ENCODE measurements at places on chromosomes 11 and 22.

DNA sequence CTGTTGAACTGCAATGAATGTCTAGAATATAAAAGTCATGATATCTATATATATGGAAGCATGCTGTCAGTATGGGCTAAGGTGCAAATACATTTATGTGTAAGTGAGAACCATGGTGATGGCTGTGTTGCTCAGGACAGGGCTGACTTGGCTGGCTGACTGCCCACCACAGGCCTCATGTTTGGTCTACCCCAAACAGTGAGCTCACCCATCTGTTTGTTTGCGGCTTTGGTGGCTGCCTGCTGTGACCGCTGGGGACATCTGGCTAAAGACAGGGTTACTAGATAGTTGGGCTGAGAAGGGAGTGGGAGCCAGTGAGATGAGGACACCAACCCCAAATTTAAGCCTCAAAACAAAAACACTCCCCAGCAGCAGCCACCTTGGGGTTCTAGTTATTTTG is 6.3 kb downstream of the CD44 start:
- no peak for DNase-seq

- no peak for DNase-seq
Measured at GRCh38 chr11:60274416-60274815, 6.0 kb upstream of the MS4A4A start.

DNA sequence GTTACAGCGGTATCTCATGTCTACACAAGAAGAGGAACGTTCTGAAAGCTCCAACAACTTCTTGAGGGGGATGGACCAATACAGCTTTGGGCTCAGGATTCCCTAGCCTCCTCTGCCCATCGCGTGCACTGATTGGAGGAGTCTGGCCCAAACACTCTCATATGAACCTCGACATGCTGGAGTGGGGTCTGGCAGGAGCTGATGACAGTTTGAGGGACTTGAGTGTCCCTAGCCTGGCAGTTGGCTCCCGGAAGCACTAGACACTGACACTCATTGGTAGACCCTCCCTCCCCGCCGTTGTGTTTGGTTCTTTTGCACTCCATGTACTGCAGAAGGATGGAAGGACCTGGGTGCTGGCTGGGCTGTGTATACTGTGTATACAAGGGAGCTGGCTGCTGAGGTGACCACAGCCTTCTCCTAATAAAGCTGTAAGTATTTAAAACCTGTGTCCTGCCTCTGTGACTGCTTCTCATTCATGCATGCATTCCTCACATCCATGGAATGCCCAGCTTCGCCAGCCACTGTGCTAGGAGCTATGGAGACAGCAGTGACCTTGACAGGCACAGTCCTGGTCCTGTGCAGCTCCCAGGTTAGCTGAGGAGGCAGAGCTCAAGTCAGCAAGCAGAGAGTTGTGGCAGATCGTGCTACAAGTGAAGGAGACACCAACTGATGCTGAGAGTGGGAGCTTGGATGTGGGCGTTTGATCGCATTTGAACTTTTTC is 27.9 kb downstream of the ADAMTS15 start:
- DNase-seq, result no peak

GRCh38 chr11:73942010-73942409 is 8.8 kb upstream of the DNAJB13 start:
- no peak for DNase-seq

GRCh38 chr22:35587447-35587870 is 29.7 kb downstream of the MB start:
- no peak for DNase-seq

DNA sequence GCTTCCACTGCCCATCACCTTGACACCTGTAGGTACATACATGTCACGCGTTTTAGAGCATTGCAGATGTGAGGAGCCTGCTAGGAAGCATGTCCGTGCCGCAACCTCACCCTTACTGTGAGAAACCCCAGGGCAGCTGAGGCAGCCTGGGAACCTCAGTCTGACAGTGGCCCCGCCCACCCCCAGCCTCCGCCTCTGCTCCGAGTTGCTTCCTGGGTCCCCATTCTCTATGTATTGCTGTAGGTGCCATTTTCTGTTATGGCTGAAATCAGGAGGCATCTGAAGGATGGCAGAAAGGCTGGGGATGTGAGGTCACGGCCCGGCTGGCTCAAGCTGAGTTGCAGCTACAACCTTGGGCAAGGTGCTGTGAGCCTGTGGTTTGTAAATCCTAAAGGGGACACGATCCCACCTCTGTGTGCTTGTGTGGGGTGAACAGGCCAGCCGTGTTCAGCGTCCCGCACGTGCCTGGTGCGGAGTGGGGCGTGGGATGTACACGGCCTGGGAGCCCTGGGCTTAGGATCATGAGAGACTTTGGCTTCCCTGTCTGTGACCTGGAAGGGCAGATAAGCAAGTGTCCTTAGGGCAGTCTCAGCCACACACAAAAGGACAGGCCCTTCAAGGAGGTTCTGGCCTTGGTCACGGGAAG is 102.7 kb downstream of the PHF21B start:
- DNase-seq, result no peak

GRCh38 chr11:63556404-63557013 is 6.7 kb downstream of the PLAAT2 start:
- no peak for DNase-seq

GRCh38 chr11:120877746-120878365 is 146.0 kb upstream of the TBCEL start:
- peak; percentile 33 for DNase-seq

GRCh38 chr11:64767344-64768299 is 7.8 kb upstream of the PYGM start:
- DNase-seq, result peak; percentile 90

- DNase-seq, result no peak
Measured at GRCh38 chr11:93267383-93267782, 63.2 kb upstream of the DEUP1 start.

- DNase-seq, result no peak
Measured at GRCh38 chr11:37929100-37929653, 1331.1 kb upstream of the RAG2 start.

DNA sequence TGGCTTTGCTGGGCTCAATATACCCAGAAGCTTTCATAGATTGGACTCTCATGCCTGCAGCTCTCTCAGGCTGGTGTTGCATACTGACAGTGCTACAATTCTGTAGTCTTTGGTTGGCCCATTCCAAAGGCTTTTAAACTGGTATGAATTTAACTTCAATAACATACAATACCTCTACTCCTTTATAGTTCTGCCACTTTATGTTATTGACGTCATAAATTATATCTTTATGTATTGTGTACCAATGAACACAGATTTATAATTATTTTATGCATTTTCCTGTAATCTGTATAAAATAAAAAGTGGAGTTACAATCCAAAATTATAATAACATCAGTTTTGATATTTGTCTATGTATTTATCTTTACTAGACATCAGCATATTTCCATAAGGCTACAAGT is 16.2 kb downstream of the PATE2 start:
- no peak for DNase-seq

DNA sequence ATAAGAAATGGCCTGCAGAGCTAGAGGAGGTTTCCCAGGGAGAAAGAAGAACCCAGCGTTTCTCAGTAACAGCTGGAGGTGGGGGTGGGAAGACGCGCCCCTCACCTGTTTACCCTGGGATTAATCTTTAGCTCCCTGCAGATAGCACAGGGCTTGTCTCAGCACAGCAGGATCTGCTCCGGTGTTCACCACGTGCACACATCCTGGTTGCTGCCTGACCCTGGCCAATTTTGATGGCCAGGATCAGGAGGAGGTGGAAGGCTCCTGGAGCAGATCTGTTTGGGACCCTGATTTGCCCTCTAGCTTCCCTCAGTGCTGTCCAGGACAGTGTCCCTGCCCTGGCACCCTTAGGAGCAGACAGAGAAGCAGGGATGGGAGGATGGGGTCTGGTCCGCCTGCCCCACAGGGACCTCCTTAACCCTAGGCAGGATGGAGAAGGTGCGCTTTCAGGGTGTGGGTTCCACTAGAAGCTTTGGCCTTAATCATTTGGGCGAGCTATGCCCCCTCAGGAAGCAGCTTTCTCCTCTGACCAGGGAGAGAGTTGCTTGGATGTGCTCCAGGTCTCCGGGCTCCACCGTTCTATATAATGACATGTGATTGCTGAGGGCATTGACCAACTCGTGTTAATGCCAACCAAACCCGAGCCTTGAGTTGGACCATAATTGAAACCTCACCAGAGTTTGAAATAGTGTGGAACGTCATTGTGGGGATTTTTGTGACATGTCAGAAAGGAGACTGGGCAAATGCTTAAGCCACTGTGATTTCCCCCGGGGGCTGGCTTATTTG is 19.3 kb downstream of the UPB1 start:
- no peak for DNase-seq

GRCh38 chr11:123760894-123761293 is 6.6 kb upstream of the OR6X1 start:
- no peak for DNase-seq

DNA sequence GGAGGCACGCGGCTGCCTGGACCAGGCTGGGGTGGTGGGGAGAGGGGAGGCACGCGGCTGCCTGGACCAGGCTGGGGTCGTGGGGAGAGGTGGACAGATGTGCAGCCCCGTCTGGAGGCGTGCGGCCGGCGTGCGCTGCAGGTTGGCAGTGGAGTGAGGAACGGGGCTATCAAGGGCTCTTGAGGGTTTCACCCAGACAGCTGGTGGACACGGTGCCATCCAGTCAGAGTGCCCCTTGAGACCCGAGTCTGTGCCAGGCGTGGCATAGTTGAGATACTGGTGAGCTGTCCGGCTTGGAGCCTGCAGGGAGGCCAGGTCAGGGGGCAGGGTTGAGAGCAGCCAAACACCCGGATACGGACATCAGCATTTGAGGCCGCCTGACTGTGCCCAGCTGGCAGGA is 1.5 kb upstream of the GRAMD4 start:
- no peak for DNase-seq

DNA sequence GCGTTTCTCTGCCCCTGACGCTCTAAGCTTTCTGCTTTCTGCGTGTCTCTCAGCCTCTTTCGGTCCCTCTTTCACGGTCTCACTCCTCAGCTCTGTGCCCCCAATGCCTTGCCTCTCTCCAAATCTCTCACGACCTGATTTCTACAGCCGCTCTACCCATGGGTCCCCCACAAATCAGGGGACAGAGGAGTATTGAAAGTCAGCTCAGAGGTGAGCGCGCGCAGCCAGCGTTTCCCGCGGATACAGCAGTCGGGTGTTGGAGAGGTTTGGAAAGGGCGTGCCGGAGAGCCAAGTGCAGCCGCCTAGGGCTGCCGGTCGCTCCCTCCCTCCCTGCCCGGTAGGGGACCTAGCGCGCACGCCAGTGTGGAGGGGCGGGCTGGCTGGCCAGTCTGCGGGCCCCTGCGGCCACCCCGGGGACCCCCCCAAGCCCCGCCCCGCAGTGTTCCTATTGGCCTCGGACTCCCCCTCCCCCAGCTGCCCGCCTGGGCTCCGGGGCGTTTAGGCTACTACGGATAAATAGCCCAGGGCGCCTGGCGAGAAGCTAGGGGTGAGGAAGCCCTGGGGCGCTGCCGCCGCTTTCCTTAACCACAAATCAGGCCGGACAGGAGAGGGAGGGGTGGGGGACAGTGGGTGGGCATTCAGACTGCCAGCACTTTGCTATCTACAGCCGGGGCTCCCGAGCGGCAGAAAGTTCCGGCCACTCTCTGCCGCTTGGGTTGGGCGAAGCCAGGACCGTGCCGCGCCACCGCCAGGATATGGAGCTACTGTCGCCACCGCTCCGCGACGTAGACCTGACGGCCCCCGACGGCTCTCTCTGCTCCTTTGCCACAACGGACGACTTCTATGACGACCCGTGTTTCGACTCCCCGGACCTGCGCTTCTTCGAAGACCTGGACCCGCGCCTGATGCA is at the start of gene MYOD1:
Gene MYOD1, plus strand, starts transcription at position 544 of the 910 bp plus-strand sequence. Its CDS starts 212 bp downstream, at position 756.
- DNase-seq, result peak; percentile 56

DNA sequence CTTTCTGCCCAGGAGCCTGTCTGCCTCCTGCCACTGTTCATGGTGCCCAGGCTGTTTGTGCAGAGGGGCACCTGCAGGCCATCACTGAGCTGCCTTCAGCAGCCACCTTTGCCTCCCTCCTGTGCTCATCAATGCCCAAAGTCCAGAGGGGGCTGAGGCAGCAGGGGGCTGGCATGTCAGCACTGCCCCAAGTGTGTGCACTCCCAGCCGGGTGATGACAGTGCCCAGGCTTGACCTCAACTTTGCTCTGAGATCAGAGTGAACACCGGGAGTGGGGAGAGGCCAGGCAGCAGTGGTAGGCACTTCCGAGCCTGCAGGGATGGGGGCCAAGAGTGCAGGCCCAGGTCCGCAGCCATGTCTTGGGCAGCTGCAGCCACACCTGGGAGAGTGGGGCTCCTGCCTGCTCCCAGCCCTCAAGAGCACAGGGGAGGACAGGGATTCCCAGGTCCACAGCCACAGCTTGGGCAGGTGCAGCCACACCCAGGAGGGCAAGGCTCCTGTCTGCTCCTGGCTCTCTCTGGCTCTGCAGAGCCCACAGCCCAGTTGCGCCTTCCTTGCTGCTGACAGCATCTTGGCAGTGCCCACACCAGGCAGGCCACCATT is 15.2 kb downstream of the SAA4 start:
- no peak for DNase-seq

- no peak for DNase-seq
Measured at GRCh38 chr22:21564411-21564810, 3.1 kb upstream of the UBE2L3 start.

DNA sequence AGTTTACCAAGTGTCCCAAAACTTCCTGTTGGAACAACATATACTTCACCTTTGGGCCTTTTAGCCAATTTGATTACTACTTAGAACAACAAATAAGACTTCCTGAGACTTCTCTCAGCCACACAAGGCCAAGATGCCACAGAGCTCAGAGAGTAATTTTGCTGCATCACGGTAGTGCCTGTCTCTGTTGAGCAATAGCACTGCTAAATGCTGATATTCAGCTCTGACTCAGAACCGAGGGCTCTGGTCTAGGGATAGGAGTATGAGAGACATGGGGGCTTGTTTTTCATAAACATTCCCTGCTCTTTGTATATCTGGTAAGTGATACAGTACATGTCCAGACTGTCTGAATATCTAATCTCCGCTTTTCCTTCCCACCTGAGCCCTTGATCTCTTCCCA is 260.4 kb upstream of the ARHGAP20 start:
- DNase-seq, result no peak

GRCh38 chr11:76808996-76809395 is 25.8 kb downstream of the TSKU start:
- no peak for DNase-seq

- DNase-seq, result no peak
Measured at GRCh38 chr11:113623114-113623513, 83.0 kb downstream of the TMPRSS5 start.

- no peak for DNase-seq
Measured at GRCh38 chr11:33884601-33885000, 7.3 kb downstream of the LMO2 start.

DNA sequence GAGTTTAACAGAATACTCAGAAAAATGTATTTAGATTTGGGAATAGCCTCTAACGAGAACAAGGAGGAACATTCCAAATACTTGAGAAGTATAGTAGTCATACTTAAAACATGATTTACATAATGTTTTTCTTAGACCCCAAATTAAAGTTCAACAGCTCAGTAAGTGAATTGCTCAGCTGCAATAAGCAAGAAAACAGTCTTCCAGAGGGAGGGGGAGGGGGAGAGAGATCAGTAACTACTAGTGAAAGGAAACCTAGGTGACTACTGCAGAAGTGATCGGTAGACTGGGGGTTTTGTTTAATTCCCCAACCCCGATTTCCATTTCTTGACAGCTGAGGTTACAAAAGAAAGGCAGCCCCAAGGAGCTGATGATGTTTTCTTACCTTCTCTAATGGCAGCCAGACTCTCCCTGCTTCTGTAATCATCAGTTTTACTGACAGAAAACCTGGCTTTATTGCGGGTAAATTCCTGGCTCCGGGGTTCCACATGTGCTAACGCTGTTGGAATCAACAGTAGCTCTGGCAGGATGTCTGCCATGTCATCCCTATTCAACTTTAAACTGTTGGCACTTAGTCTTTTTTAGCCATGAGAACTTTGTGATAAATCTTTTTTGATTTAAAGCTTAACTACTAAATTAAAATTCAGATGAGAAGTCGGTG is 82.4 kb upstream of the BIRC3 start:
- no peak for DNase-seq

- DNase-seq, result no peak
Measured at GRCh38 chr11:130420478-130421198, 7.8 kb downstream of the ADAMTS8 start.

Measured in eye (tissue), 1 donor.